ENCODE measurements at places on chromosomes 12 and 14.

- DNase-seq: no peak
These were observed 110.1 kb downstream of the SAMD4A start for GRCh38 chr14:54676812-54677708.

GRCh38 chr14:64646103-64646502, 58.1 kb upstream of the PLEKHG3 start:
- no peak for DNase-seq

- no peak for DNase-seq
These were observed 64.5 kb downstream of the PTCSC3 start for GRCh38 chr14:36111822-36112583.

- no peak for DNase-seq
These were observed 420.6 kb downstream of the RAD51B start for GRCh38 chr14:68239988-68240771.

DNA sequence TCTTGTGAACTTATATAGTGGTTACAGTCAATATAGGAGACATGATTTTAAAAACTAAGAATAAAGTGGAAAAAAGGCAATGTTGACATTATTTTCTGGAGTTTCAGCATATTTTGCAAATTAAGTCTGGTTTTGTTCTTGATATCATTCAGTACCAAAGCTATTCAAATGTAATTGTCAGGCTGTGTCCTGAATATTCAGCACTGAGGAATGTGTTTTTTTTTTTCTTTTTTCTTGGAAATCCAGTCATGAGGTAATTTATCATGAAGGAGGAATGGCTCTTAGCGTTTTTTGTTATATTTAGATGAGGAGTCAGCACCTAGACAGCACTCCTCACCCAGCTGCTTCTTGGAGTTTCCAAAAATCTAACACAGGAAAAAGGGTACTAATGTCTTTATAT, 225.5 kb downstream of the CCDC91 start:
- DNase-seq: no peak

DNA sequence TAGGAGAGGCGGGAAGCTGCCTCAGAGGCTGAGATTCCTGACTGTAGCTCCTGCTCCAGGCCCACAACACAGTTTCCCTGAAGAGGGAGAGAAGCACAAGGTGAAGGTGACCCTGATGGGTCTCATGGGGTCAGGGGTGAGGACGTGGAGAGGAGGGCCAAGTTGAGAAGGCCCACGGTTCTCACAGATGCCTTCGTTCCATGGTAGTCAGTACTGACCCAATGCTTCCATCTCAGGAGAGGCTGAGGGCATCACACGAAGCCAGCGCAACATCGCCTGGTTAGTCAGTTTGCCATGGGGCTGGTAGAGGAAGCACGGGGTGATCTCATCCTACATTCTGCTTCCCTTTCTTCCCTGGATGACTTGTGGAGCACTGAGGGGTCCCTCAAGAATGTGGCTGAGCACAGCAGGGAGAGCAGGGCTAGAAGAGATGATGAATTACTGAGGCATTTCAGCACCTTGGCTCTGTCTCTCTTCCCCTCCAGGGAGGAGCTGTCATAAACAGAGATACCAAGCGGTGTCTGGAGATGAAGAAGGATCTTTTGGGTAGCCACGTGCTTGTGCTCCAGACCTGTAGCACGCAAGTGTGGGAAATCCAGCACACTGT, 51.9 kb downstream of the GALNT8 start:
- no peak for DNase-seq

GRCh38 chr14:23376482-23377197, at the start of gene CMTM5:
TSS of gene CMTM5 (plus strand) at chr14:23377046. CDS start at chr14:23377252, 206 bp downstream.
- DNase-seq: no peak

DNA sequence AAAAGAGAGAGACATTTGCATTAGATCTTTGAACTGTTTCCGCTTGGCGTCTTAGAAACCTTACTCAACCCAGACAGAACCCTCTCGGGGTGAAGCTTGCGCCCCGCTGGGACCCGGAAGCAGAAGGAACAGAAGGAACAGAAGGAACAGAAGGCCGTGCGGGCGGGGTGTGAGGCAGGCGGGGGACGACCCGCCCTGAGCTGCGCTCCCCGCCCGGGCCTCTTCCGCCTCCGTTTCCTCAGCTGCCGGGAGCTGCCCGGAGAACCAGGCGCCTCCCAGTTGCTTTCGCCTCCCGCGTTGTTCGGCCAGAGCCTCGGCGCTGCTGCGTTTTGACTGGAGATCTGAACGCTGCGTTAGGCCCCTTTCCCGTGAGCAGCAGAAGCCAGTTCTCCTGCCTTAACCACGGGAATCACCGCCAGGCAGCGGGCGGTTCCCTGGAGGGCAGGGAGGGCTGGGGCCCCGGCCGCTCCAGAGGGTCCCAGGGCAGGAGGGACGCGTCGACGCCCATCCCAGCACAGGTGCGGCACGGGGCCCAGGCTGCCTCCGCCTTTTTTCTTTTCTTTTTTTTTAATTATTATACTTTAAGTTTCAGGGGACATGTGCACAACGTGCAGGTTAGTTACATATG, 19.3 kb upstream of the MMP17 start:
- DNase-seq: peak; percentile 35

GRCh38 chr14:67221982-67222328, 19.3 kb upstream of the PALS1 start:
- DNase-seq: no peak

DNA sequence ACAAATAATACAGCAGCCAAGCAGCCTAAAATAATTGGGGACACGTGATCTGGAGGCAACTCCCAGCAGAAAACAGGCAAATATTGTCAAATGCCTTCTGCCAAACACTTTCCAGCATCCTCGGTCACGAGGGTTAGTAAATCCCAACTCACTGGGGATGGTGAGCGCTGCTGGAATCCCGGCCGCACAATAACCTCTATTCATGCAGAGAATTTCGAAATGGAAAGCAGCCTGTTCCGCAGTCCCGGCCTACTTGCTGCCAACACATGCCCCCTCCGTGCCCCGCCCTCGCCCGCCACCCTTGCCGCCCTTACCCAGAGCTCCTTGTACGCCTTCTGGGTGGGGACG, 62.2 kb downstream of the RFX4 start:
- DNase-seq: no peak

- DNase-seq: no peak
These were observed 588 bp downstream of the MBIP start for GRCh38 chr14:36319899-36320199.

DNA sequence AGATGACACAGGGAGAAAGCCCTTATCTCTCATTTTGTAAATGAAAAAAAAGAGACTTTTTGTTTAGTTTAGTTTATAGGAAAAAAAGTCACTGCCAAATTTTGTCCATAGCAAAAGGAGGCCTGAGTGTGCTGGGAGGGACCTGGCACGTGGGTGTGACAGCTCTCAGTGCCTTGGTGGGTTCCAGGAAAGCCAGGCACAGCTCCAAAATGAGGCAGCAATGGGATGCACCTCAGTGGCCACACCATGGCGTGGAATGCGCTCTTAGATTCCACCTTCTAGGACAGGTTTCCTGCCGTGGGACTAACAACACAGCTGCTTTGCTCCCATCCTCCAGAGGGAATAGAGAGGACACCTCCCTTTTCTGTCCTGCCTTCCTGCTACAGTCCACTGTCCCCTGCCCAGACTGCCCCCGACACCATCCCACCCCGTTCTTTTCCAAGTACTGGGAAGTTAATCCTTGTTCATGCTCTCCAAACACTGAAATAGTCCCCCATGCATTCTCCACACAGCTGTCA, 207.6 kb downstream of the EMP1 start:
- no peak for DNase-seq

- no peak for DNase-seq
These were observed 56.2 kb upstream of the BEGAIN start for GRCh38 chr14:100643426-100643825.

GRCh38 chr12:124684496-124684895, 117.1 kb upstream of the NCOR2 start:
- DNase-seq: no peak

GRCh38 chr12:108063192-108063591, 65.9 kb upstream of the WSCD2 start:
- peak; percentile 23 for DNase-seq

DNA sequence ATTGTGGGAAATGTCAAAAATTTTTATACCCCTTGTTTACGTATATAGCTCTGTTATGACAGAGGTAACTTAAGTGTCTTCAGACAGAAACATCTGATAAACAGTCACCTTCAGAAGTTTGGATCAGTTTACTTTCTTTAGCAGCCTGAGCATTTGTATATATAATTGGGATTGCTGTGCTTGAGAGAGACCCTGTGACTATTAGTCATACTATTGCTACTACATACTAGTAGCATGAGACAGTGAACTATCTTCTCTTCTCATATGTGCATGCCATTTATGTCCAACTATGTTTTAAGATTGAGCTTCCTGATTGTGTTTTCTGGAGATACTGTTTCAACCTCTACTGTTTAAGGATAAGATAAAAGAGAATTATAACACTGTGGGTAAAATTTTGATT, 101.5 kb downstream of the PDE6H start:
- no peak for DNase-seq

DNA sequence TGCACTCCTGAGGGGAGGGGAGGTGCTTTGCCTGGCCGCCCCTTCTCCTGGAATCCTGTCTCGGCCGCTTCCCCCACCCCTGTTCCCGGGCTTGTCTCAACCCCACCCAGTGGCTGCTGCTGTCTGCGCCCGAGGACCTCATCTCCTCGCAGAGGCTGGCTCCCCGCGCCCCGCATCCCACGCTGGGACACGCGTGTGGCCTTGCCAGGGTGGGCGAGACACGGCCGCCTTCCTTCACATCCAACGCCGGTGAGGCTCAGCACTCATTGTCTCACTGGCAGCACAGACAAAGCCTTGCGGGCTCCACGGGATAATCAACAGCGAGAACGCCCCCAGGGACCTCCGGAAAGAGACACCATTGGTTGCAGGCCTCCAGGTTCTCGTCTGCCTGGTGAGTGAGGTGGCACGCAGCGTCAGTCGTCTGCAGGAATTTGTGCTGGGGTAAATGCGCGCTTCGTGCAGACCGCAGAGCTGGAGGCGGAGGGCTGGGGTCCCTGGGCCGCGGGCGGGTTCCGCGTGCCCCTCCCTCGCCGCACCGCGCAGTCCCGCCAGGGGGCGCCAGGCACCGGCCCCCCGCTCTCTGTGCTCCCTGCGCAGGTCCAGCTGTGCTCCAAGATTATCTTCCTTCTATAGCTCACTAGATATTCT, 26.8 kb downstream of the CCDC177 start:
- peak; percentile 37 for DNase-seq

GRCh38 chr12:76768576-76768975, 4.7 kb downstream of the ZDHHC17 start:
- no peak for DNase-seq

DNA sequence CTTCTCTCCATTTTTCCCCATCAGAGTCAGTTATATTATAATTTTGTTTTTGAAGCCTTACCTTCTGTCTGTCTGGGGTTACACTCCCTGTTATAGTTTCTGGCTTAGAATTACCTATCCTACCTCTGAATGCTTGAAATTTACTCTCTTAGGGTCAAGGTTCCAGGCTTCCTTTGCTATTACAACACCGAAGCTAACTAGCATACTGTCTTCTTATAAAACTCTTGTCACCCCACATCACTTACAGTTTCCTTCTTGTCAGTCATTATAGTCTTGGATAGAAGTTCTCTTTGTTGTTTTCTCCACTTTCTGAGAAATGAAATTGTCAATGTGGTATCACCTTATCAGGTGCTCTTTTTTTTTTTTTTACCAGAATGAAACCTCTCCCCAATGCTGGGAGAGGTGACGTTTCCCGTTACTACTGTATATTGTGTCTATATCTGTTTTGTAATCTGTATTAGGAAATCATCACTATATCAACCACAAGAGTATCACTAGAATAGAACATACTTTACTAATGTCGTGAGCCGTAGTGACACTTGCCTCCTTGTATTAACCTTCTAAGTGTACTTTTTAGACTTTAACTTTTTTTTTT, 69.2 kb upstream of the PSMA6 start:
- no peak for DNase-seq

GRCh38 chr12:63841571-63841970, 2.9 kb upstream of the SRGAP1 start:
- no peak for DNase-seq

- DNase-seq: no peak
These were observed 3.5 kb downstream of the CLEC9A start for GRCh38 chr12:10033783-10034545.

- DNase-seq: no peak
These were observed 73.6 kb downstream of the RFLNA start for GRCh38 chr12:124368421-124369032.

GRCh38 chr14:54691525-54692283, 124.8 kb downstream of the SAMD4A start:
- peak; percentile 53 for DNase-seq

DNA sequence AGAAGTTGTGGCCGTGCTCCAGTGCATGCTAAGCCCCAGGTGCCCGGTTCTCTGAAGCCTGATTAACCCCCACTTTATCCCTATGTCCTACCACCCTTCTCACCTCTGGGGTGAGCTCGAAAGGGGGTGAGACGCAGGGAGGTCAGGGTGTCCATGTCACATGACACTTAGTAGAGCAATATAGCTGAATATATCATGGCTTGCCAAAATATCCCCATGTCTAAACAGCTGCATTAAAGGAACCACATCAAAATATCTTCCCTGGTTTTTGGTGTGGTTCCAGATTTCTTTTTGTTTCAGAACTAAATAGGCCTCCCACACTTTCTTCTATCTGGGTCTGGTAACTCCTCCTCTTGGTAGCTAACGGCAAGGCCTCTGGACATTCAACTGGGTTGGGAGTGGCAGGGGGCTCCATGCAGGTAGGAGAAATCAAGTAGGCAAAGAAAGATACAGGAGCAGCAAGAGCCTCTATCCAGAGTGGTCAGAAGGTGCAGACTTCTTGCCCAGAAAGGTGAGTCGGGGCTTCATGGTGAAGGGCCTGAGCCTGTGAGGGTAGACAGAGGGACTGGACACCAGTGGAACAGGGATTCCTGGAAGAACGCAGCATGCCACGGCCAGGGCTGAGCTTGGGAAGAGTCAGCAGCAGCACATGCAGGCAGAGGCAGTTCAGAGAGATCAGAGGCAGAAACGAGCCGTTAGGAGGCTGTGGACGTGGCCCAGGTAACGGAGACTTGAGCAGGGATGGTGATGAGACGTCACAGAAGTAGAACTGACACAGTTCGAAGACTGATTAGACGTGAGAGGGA, 202.8 kb upstream of the DIO3 start:
- DNase-seq: no peak

Measured in activated CD8-positive, alpha-beta T cell treated with anti-CD3 and anti-CD28 coated beads, Interleukin-2, amount 10 ng/mL, durations not matched to agents 7 days and 5 days (primary cell).